Spleen (tissue), 13 donors: ENCODE measurements at places on chromosomes 6 and 20. TPM values are rescaled to one million over a fixed set of nuclear protein-coding genes. Genes with fewer than 3 reads are reported as not detected.
A peak's percentile ranks its signal among the peaks of the same experiment; 100 is the strongest.

DNA sequence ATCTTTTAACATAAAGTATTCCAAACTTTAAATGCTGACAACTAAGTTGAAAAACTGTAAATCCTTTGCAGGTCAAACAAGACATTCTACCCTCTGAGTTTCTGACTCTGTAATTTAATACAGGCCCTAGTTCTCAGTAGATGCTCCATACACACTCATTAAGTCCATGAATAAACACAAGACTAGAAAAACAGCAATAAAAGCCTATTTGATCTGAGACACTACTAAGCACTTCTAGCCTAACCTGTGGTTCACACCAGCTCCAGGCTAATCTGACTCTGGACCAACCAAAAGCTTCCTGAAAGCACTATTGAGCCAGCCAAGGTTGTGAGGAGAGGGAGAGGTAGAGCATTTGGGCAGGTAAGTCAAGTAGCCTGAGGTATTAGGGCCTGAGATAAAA lies 103.9 kb downstream of the EPM2A start:
- no peak for DNase-seq

Gene CRYBG1
- 5.6 TPM for polyA plus RNA-seq

DNA sequence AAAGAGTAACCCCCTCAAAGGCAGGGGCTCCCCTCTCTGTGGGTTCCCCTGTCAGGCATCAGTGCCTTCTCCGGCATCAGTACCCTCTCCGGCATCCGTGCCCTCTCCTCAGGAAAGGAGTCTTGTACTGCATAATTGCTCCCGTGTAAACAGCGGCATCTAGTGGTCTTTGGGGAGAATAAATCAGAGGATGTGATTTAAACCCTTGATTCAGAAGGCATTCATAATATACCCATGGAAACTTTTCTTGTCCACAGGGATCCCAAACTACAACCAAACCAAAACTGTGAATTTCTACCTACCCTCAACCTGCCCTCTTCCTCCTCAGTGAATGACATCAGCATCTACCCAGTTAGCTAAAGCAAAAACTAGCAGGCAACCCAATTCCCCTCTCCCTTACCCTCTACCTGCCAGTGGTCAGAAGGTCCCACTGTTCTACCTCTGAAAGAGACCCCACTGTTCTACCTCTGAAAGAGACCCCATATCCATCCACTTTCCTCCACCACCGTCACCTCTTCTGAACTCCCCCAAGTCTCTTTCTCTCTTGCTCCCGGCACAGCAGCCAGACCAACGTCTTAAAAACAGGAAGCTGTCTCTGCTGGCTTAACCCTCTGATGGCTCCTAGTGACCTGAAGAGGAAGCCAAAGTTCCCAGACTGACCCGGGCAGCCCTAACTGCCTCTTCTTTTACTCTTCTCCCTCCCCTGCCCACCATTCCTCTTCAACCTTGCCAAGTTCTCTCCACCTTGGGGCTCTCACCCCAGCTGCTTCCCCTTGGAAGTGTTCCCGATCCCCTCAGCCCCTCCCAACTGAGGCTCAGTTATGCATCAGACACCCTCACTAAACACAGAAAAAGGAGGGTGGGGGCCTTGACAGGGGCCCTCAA lies 27.2 kb downstream of the UBE2V1 start:
- no peak for DNase-seq

Gene BANF2
- not detected for polyA plus RNA-seq

GRCh38 chr20:43963872-43964791 lies 49.5 kb downstream of the TOX2 start:
- peak; percentile 81 for DNase-seq

DNA sequence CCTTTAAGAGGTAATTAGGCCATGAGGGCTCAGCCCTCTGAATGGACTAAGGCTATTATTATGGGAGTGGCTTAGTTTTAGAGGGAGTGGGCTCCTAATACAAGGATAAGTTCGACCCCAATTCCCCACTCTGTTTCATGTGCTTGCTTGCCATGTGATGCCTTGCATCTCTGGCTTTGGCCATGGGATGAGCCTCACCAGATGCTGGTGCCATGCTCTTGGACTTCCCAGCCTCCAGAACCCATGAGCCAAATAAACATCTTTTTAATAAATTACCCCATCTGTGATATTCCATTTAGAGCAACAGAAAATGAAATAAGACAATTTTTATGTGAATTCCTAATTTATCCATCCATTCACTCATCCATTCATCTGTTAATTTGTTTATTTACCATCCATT lies 50.3 kb downstream of the GTF2H5 start:
- no peak for DNase-seq

Gene COL11A2
- polyA plus RNA-seq = 0.68 TPM

DNA sequence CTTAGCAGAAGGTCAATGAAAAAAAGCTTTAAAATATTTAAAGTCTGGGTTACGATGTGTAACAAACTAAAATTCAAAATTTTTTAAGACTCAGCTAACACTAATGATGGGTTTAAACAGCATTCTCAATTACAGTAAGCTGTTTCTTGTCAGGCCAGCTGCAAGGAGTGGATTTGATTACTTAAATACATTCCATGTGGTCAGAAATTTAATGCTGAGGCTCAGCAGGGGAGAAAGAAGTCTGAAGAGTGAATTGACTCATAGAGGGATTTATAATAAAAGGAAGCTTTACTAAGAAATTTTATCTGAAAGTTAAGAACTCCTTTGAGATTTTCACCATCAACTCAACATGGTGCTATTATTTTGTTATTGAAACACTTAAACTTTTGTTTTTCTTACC lies 398.6 kb downstream of the KHDRBS2 start:
- no peak for DNase-seq

GRCh38 chr20:54058420-54059139 lies 11.8 kb downstream of the BCAS1 start:
- no peak for DNase-seq

GRCh38 chr6:166737261-166737660 lies 110.2 kb upstream of the RPS6KA2 start:
- DNase-seq = no peak

Gene TP53TG5
- not detected for polyA plus RNA-seq

DNA sequence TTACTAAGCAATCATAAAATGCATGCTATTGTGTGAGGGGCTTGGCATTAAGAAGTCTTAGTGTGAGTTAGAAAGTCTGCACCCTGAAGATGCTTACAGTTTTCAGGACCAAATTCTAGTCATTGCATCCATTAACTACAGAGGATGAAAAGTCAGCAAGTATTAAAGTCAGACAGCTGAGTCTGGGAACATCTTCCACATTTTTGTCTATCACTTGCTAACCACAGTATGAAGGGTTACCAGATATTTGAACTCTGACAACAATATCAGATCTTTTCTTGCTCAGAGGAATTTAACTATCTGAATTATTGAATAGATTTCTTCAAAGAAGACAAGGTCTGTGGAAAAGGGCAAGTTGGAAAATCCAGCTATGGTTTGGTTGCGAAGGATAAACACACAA lies 264.4 kb downstream of the BTBD9 start:
- DNase-seq = no peak

Gene ARHGAP40
- polyA plus RNA-seq = 0.03 TPM

DNA sequence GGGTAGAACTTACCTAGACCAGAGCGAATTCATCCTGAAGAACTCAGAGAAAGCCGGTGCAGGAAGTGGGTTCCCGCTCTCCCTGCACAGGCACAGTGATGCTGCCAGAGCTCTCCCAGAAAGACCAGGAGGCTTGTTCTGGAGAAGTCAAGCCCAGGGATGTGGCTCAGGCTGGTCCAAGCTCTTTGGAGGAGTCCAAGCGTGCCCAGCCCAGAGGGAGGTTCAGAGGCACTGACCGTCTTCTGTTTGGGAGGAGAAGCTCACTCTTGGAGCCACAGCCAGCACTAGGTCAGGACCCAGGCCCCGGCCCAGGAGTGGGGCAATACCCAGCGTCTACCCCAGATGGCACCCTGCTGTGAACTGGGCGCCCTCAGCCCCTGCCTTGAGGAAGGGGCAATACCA lies 1.5 kb upstream of the PMEPA1 start:
- no peak for DNase-seq

GRCh38 chr6:13589801-13590200 lies 15.4 kb downstream of the SIRT5 start:
- no peak for DNase-seq

DNA sequence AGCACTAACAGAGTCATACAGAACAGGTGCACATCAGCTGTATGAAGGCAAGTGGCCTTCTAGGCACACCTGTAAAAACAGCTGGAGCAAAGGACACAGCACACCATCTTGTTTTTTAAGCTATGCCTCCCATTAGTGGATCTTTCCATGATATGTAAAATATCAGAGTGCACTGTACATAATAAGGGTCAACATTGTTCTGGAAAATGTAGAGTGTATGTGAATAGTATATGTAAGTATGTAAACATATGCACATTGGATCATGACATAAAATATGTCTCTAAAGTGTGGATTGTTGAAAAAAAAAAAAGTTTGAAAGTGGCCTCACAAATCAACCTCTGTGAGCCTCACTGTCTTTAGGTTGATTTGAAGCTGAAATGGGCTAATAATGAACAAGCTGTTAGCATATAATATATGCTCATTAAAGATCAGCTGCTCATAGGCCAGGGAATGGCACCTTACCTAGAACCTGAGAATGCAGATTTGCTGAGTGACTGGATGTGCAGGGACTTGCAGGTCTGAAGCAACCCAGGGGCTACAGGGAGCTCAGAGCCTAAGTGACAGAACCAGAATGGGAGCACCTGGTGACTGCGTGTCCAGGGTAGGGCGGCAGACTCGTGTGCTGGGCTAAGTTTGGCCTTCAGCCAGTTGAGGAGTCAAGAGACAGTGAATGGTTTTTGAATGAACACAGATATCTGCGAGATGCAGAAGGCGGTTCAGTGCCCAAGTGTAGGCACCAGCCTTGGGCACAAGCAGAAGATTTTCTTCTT lies 198.6 kb downstream of the TMEM242 start:
- no peak for DNase-seq
